Renal cortical epithelial cell (primary cell): ENCODE measurements at places on chromosomes 7 and 10. TPM values are rescaled to one million over a fixed set of nuclear protein-coding genes. Genes with fewer than 3 reads are reported as not detected.
A peak's percentile ranks its signal among the peaks of the same experiment; 100 is the strongest.

- peak; percentile 65 for DNase-seq
These were observed 12.6 kb upstream of the NPFFR1 start for GRCh38 chr10:70296406-70296899.

DNA sequence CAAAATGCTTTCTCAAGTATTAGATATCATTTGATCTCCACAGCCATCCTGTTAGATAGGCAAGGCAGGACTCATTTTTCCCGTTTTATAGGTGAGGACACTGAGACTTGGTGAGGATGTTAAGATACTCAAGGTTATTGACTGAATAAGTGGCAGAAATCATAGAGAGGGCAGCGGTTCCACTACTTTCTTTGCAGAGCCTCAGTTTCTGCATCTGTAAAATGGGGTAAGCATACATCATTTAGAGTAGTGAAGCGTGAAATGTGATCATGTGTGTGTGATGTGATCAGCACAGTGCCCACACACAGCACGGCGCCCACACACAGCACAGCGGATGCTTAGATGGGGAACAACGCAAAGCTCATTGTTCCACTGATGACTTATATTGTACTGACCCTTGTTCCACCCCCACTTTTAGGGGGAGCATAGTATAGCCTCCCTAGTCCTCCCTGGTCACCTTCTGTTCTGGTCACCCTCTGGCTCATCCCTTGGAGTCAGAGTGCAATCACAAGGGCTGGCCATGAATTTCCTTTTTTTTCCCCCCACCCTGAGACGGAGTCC, 10.5 kb downstream of the UBTD1 start:
- no peak for DNase-seq

GRCh38 chr10:37952043-37952755, 24.2 kb downstream of the ZNF25 start:
- DNase-seq: peak; percentile 95

DNA sequence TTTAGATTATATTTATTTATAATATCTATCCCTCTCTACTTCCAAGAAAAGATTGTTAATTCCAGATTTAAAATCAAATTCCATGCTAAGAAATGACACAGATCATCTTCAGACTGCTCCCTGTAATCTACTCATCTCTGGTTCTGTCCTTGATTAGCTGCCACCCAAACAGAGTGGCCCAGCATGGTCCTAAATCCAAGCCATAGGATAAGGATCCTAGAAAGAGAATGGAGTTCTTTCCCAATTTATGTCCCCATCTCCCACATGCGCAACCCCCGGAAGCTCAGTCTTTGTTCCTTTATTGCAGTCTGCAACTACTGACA, 23.4 kb upstream of the HDAC9 start:
- no peak for DNase-seq

GRCh38 chr7:25642849-25643248, 414.6 kb upstream of the NPVF start:
- peak; percentile 38 for DNase-seq

Gene AKR1D1
- total RNA-seq: not detected in 2 replicates
